ENCODE measurements at places on chromosomes 3 and 15.

DNA sequence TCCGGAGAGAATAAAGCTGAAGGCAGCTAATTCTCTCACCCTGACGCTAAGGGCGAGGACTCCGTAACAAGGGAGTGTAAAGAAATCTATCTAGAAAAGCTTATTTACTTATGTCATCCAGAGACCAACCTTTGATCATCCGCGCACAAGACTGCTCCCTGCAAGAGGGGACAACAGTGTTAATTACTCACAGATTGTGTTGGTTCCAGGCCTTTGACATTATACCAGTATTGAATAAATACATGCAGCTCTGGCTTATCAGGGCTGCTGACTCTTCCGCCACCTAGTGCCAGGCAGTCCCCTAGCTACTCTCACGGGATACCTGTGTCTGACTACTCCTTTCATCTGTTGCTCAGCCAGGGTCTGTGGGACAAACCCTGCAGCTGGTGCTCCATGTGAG is 211.7 kb downstream of the DTWD1 start:
- DNase-seq: peak; percentile 23

DNA sequence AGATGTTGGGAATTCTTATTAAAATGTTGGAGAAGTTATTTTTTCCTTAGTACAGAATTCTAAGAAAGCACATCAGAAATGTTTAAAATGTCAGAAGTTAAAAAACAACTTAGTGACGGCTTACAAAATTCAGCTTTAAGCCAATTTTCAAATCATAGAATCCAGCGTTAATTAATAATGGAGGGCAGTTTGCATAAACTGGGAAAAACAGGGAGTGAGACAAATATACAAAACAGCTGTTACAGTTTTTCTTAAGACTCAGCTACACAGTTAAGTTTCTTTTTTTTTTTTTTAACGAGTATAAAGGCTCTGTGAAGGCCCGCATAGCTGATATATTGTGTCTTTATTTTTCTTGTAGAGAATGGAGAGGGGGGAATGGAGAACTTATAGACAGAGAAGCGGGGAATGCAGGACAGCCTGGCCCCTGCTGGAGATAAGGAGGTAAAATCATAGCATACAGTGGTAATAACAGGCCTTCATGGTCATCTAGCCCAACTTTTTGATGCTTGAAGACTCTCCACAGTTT is 164.4 kb downstream of the BBX start:
- DNase-seq: no peak

DNA sequence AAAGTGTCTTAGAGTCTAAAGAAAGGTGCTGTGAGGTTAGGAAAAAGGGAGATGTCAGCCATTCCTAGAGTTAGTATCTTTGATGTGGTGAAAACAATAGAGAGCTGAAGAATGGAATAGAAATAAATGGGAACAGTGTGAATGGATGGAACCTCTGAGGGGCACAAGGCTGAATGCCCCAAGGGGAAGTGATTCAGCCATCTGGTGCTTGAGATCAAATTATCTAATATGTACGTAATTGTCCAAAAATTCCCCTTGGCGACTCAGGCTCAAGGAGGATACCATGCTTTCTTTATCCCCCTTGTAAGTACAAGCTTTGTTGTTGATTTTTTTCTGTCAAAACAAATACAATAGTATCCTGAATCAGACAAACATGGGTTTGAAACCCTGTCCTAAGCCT is 361.6 kb downstream of the LSAMP start:
- no peak for DNase-seq

DNA sequence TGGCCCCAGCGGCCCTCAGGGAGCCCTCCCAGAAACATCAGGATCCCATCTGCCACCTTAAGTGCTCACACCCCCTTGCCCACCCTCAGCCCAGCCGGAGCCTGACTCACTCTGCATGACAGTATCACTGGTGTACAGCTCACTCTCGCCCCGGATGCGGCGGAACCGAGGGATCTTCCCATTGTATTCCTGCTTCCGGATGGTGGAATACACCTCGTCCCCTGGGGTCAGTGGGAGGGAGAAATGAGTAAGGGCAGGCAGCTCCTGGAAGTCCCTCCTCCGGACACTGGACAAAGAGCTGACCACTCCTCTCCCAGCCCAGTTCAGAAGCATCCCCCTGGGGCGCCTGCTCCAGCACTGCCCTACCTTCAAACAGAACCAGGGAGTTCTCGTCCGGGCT is 16.5 kb downstream of the SEMA7A start:
- no peak for DNase-seq

DNA sequence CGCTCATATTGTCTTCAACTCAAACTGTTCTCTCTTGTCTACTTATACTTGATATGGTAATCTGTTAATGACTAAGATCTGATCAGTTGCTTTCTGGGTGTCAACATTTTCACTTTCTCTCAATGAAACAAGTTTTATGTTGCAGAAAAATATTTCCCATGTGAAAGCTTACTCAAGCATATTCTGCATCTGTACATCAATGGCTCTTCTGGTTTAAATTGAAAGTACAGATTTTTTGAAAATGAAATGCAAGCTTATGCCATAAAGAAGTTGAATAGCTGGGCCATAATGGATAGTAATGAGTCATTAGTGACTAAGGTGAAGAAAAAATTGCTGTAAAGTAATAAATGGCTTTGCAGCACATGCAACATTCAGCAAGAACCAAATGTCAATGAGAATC is 140.7 kb downstream of the BCHE start:
- no peak for DNase-seq

- DNase-seq: peak; percentile 75
Observed at GRCh38 chr3:152269831-152270734, 1.4 kb downstream of the MBNL1 start.

GRCh38 chr3:14889205-14889604 is 58.2 kb upstream of the NR2C2 start:
- DNase-seq: no peak

DNA sequence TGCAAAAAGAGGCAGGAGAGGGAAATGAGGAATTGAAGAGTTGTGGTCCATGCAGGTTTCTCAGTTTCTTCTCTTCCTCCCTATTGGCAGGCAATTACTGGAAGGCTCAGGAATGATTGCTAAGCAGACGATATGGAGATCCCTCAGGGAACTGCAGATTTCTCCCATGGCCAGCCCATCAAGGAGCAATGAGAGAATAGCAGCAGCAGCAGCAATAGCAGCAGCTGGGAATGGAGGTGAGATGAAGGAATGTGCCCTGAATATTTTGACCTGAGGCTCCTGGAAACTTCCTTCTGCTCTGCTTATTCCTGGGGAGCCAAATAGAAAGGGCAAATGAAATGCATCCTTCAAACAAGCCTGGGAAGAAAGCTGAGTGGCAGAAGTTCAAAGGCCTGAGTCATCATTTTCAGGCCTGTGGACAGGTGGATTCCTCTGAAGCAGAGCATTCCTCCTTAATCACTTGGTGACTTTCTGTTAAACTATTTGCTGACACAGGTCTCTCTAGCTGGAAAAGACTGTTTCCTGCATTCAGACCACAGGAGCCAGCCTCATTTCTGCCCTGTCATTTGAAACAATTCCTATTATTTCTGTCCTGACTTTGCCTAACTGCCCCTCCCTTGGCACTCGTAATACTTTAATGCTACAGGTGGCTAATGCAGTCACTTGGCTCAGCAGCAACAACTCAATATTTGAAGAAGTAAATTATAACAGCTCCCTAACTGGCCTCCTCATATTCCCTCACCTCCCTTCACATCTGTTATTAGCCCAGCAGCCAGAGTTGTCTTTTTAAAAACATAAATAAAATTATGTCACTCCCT is 146.9 kb upstream of the GADL1 start:
- DNase-seq: no peak

- no peak for DNase-seq
Observed at GRCh38 chr15:74294010-74294409, 57.9 kb downstream of the CCDC33 start.

DNA sequence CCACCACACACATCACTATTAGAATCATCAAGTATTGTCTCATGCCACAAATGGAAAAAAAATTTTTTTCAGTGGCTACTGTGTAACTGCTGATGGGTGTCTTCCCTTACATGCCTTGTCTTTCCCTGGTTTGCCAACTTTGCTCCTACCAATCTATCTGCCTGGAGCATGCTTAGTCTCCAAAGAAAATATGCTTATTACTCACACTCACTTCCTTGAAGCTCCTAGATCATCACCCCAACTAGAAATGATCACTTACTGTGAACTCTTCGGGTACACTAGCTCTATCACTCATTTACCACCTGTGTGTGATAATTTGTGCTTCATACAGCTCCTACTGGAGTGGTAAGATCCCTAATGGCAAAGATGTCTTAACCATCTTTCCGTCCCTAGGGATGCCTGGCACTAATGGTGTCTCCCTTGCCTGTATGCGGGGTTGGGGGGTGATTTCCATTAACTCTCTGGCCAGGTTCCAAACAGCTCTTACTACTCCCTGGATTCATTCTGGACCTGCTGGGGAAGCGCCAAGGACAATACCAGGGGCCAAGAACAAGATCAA is 799 bp downstream of the VPS33B start:
- no peak for DNase-seq

GRCh38 chr3:46484911-46485778 is 12.6 kb upstream of the RTP3 start:
- no peak for DNase-seq

- DNase-seq: peak; percentile 13
Observed at GRCh38 chr15:56980473-56980872, 62.0 kb downstream of the TCF12 start.

GRCh38 chr15:42798802-42799201 is 61.9 kb upstream of the CDAN1 start:
- DNase-seq: no peak

DNA sequence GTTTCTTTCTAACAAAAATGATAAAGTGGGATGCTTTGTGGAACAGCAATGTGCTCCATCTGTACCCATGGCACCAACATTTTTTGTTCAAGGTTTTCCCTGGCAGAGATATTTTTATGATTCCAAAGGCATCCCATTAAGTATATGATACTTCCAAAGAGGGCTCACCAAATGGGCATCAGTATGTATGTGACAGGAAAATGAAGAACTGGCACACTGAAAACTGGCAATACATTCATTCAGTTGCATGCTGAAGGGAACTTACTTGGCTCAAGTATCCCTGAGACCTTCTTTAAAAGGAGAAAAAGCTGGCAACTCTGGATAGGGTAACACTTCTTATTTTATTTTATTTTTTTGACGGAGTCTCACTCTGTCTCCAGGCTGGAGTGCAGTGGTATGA is 249.8 kb downstream of the IL20RB start:
- no peak for DNase-seq

- no peak for DNase-seq
Observed at GRCh38 chr15:42035435-42035761, 14.6 kb upstream of the PLA2G4E start.

- DNase-seq: no peak
Observed at GRCh38 chr3:46673151-46674030, 20.1 kb downstream of the ALS2CL start.

- DNase-seq: no peak
Observed at GRCh38 chr3:190593075-190593474, 79.2 kb downstream of the IL1RAP start.

GRCh38 chr3:123424999-123425712 is 23.7 kb downstream of the ADCY5 start:
- no peak for DNase-seq

DNA sequence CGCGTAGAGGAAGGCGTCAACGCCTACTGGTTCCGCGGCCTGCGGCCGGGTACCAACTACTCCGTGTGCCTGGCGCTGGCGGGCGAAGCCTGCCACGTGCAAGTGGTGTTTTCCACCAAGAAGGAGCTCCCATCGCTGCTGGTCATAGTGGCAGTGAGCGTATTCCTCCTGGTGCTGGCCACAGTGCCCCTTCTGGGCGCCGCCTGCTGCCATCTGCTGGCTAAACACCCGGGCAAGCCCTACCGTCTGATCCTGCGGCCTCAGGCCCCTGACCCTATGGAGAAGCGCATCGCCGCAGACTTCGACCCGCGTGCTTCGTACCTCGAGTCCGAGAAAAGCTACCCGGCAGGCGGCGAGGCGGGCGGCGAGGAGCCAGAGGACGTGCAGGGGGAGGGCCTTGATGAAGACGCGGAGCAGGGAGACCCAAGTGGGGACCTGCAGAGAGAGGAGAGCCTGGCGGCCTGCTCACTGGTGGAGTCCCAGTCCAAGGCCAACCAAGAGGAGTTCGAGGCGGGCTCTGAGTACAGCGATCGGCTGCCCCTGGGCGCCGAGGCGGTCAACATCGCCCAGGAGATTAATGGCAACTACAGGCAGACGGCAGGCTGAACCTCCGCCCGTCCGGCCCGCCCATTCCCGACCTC is 4.1 kb downstream of the ISLR2 start:
- no peak for DNase-seq

- no peak for DNase-seq
Observed at GRCh38 chr15:38888701-38889221, 324.1 kb upstream of the RASGRP1 start.

DNA sequence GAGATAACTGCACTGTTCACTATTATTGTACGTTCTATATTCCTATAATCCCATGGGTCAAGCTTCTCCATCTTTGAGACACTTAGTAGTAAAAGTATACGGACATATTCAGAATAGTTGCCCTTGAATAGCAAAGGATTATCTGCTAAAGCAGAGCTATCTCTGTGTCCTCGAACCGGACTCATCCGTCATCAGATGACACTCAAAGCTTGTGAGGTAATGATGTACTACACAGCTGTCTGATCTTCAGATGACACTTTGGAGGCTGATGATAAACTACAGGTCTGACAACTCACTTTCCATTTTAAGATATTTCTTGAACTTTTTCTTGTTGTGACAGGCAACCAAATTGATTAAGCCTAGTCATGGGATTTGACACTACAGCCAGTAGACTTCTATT is 240.2 kb downstream of the SCAPER start:
- DNase-seq: no peak

DNA sequence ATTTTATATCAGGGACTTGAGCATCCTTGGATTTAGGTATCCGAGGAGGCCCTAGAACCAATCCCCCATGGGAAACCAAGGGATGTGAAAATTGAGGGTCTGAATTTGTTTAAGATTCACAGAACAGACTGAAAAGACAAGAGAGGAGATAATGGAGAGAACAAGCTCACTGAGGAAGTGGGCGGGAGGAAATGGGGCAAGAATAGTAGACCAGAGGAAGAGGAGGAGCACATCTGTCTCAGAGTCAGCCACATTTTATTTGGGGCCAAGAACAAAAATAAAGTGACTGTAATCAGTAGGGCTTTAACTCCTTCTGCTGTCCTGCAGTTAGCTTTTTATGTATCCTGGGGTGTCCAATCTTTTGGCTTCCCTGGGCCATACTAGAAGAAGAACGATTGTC is 63.8 kb downstream of the BLM start:
- no peak for DNase-seq

DNA sequence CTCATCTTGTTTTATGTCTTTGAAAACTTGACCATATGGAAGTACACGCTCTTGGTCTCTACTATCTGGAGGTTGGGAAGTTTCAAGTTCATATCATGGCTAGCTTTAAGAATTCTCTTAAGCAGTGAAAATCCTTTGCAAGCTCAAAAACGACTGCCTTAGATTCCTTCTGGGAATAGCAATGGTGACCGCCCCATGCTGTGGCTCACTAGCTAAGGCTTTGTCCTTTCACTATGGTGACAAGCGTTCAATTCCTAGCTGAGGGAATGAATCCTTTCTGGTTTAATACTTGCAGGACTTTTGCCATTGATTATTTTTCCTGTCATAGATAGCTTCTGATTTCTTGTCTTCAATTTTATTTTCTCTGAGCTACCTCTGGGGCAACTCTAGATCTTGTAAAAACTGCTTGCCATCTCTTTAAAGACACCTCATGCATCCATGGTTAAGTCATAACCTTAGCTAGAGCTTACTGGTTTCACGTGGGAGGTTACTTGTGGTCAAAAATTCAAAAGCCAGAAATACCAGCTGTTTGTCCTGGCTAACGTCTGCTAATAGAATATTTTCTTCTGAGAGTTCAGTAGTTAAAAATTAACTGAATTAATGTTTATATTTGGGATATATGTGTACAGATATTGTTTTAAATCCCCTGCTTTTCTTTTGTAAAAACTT is 673.4 kb upstream of the CBLB start:
- no peak for DNase-seq

- DNase-seq: no peak
Observed at GRCh38 chr3:126523745-126524428, at the start of gene CHST13. Gene CHST13, plus strand, starts transcription at chr3:126524155. Its CDS starts 178 bp downstream, at chr3:126524333.

Data from OCI-M1 (cell line).